ENCODE measurements at places on chromosomes 3 and 15.

GRCh38 chr3:194800002-194800401 is 114.3 kb downstream of the FAM43A start:
- no peak for DNase-seq

DNA sequence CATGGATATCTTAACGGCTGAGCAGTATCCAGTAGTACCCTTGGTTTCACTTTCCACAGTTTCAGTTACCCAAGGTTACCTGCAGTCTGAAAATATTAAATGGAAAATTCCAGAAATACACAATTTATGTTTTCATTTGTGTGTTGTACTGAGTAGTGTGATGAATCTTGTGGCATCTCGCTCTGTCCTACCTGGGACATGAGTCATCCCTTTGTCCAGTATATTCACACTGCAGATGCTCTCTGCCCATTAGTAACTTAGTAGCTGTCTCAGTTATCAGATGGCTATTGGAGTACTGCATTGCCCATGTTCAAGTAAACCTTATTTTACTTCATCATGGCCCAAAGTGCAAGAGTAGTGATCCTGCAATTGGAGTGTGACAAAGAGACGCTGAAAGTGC is 26.1 kb downstream of the GASK1A start:
- no peak for DNase-seq

DNA sequence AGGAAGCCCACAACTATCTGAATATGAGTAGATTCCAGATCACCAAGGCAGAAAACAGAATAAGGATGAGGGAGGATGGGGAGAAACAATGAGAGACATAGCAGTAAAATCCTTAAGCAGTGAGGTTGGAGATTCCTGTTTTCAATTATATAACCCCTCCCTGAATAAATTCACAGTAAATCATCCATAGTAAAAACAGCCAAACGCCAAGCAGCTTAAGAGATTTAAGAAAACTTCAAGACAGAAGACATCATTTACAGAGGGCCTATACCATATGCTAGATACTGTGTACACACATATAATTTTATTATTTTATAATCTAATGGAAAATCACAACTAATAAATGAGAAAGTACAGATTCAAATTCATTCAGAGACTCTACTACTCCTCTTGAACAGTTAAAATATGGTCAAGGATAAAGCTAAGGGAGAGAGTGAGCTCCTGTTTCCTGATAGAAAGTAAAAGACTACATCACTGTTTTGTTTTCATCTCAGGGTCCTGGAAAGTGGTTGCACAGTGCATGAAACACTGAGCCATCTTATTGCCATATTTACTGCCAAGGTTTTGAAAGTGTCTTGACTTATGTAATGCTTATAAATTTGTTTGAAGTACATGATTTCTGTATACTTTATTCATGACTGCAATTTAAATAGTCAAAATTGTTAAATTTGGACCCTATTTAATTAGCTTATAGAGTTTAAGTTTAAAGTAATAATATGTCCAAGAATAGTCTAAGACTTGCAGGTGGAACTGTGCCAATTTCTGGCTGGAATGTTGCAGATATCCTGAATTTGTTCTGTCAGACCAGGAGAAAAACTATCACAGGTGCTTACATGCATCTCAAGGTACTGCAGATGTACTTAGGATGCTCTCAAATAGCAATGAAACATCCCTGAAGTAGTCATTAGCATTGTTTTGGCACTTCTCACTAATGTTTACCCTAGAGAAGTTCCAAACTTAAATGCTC is 141.4 kb downstream of the TBL1XR1 start:
- no peak for DNase-seq

- DNase-seq: no peak
Measured at GRCh38 chr3:169085827-169086226, 577.7 kb downstream of the MECOM start.

DNA sequence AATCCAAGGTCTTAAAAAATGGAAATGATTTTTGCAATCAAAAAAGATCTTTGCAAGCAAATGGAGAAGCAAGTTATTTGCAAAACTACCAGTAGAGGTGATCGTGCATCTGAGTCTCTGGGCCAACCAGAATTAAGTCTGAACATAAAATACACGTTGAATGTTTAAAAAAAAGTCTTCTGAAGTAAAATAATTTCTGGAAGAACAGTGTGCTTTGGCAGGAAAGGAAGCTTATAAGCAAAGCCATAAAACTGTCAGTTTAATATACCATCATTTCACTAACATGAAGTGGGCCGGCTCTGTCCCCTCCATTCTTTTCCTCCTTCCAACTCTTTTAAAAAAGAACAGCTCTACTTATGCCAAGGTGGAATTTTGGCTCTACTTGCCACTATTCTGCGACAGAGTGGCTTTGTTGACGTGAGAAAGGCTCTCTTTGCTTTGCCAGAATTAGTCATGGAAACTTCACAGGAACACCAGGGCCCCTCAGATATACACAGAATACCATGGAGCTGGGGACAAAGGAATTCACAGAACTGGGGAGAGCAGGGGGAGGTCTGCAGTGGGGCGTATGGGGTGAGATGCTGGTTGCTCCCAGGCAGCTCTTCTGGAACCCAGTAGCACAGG is 29.8 kb downstream of the FSTL1 start:
- no peak for DNase-seq

DNA sequence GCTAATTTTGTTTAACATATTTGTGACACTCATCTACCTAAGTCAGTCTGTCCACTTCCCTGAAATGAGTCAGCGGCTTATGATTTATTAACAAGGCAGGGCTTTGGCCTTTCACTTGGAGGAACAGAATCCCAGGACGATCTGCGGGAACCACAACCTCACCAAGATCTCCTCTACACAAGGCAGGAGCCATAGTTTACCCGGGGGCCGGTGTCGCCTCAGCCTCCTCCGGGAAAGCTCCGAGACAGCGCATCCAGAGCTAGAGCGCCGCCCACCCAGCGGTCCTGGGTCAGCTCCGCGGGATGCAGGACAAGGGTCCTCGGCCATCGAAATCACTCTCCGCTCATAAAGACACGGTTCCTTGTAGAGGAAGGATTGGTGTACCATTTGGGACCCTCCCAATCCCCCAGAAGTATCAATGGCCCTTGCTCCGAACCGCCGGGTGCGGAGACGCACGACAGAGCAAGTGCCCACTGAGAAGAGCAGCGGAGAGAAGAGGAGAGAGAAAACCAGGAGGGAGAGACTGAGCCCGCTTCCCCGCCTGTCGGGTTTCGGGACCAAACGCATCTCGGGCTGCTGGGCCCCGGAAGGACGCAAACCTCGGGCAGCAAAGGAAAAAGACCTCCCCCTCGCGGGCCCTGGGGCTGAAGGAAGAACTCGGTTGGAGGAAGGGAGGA is 13.1 kb upstream of the ALCAM start:
- no peak for DNase-seq

DNA sequence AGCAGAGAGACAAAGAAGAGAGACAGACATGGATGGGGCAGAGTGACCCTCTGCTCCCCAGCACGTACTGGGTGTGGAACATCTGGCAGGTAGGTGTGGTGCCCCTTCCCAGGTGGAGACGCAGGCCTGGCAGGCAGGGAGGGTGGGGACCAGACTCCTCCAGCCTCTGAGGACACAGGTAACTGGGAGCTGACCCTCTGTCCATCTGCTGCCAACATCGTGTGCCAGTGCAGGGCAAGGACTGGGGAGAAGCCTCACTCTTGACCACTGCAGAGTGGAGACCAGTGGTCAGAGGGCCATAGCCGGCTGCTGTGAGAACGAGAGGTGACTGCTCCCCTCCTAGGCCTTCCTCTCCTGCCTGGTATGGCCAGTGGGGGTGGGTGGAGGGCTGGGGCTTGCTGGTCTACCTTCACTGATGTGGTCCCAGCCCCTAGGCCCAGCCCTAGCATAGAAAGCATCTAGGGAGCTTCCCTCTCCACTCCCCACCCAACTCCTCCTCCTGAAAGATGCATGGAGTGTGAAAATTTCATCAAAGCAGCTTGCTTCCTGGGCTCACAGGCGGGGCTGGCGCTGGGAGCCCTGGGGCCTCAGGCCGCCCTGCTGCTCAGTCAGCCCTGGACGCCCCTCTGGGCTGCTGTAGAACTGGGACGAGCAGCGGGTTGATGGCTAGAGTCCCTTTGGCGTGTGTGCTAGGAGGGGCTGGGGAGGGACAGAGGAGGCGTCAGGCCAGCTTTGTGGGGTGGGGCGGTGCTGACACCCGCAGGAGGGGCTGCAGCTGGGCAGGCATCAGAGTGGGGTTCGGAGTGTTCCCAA is 90.3 kb downstream of the PLXNA1 start:
- no peak for DNase-seq

DNA sequence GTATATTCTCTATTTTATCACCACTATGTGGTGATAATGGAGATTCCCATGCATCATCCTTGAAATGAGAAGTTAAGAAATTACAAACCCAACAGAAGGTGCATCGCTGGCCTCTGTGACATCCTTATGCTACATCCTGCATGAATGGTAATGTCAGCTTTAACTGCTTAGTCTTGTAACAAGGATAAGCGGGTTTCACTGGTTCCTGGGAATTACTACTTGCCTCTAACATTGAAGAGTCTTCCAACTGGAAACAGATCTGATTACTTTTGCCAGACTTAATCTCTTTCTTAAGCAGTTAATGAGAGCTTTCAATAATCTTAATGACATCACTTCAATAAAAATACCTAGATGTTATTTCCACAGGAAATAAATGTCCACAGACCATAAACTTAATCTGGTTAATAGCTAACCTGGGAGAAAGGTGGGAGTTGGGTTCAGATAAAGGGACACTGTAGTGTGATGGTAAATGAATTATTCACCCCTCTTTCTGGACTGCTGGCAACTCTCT is 44.0 kb downstream of the FMN1 start:
- DNase-seq: no peak

- DNase-seq: no peak
Measured at GRCh38 chr3:41330465-41330864, 131.2 kb downstream of the CTNNB1 start.

- no peak for DNase-seq
Measured at GRCh38 chr15:56058986-56059385, 65.6 kb upstream of the NEDD4 start.

- no peak for DNase-seq
Measured at GRCh38 chr3:10780243-10780642, 35.8 kb upstream of the SLC6A11 start.

DNA sequence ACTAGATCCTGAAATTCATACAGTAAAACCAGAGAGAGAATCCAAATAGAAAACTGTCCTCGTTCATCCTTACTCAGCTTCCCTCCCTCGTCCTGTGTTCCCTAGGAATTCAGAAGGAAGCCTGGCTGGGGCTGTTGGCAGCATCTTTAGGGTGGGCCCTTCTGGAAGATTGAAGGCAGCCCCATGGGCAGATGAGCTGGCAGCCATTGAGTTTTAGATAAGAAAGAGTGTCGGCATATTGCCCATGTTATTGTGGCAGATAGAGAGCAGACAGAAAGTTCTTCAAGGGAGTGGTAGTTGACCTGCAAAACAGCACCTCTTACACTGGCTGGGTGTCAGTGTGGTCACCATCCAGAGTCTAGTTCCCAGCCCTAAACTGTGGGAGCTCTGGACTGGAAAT is 23.5 kb downstream of the TMOD2 start:
- DNase-seq: no peak

DNA sequence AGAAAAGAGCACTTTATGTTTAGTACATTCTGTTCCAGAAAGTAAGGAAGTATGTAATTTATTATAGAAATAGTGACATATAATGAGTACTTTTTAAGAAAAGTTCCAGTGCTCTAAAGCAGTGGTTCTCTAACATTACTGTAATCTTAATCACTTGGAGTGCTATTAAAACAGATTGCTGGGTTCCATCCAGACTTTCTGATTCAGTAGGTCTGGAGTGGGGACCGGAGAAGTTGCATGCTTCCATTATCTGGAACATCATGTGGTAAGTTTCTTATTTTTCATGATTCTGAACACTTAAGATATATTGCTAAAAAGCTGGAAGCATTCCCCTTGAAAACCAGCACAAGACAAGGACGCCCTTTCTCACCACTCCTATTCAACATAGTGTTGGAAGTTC is 47.5 kb upstream of the ARL14 start:
- DNase-seq: no peak

DNA sequence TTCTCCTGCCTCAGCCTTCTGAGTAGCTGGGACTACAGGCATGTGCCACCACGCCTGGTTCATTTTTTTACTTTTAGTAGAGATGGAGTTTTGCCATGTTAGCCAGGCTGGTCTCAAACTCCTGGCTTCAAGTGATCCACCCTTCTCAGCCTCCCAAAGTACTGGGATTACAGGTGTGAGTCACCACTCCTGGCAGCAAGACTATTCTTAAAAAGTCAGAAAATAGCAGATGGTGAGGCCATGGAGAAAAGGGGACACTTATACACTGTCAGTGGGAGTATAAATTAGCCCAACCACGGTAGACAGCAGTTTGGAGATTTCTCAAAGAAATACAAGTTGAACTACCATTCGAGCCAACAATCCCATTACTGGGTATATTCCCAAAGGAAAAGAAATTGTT is 603.3 kb upstream of the TBL1XR1 start:
- DNase-seq: no peak

DNA sequence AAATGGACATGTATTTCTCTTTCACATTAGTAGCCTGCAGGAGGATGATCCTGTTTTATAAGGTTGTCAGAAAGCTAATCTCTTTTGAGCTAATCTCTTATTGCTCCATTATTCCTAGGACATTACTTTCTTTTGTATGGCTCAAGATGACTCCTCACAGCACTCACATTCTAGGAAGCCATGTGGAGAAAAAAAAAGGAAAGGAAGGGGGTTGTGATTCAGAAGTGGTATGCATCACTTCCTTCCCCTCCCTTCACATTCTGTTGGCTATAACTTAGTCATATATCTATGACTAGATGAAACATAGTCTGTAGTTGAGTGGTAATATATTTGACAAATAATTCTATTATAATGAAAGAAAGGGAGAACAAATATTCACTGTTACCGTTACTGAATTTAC is 168.8 kb upstream of the TTC14 start:
- no peak for DNase-seq

DNA sequence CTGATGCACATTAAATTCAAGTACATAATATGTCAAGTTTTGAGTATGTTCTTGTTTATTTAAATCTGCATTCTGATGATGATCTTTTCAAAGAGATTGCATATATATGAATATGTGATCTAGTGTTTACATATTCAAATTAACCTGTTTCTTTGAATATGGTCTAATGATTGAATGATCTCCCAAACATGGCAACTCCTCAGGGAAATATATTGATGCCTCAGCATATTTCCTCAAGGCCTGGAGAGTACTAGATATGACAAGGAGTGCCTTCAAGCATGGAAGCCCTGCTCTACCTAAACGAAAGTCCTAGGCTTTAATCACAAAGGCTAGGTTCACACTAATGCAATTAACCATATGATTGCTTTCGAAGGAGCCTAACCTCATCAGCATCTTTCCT is 532.8 kb downstream of the ZIC1 start:
- no peak for DNase-seq

DNA sequence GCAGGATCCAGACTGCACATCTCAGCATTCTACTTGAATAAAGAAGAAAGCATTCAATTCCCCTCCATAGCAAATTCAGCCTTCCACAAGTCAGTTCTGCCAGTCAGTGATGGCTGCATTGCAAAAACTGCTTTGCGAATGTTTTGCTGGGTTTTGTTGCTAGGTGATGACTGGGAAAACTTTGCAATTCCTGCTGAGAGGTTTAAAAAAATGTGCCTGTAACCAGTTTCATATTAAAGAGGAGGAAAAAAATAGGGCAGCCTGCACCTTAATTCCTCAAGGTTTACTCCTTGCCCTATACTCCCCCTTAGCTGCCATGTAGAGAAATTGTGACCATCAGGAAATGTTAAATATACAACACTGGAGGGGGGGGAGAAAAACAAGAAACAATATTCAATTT is 225.6 kb upstream of the ATP11B start:
- peak; percentile 9 for DNase-seq
